ENCODE measurements at places on chromosomes 16 and 17. TPM values are rescaled to one million over a fixed set of nuclear protein-coding genes. Genes with fewer than 3 reads are reported as not detected.

The FBXL16 gene
- total RNA-seq: 6.1 TPM

The CCL1 gene
- total RNA-seq: 0.32 TPM

The TBC1D3H gene
- not detected for total RNA-seq

The HOXB4 gene
- total RNA-seq: 0.66 TPM

The TEX19 gene
- not detected for total RNA-seq

The SHISA9 gene
- not detected for total RNA-seq

The HLF gene
- total RNA-seq: 1.0 TPM

The CX3CL1 gene
- total RNA-seq: not detected
